ENCODE measurements at places on chromosomes 4 and X.

DNA sequence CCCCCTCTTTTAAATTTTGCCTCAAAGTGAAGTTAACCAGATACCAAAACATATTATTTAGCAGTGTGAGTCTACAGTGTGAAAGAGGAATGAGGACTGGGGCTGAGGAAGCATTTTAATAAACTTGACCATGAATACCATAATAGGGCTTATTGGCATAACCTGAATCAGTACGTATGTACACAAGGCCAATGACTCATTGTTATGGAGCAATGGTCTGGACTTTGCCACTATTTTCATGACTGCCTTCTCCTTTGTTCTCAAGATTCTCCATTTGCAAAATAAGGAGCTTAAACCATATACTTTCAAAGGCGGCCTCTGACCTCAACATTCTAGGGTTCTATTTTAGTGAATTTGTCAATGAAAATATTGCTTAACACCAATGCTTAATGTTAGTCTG is 102.8 kb upstream of the OR13H1 start:
- DNase-seq: no peak

DNA sequence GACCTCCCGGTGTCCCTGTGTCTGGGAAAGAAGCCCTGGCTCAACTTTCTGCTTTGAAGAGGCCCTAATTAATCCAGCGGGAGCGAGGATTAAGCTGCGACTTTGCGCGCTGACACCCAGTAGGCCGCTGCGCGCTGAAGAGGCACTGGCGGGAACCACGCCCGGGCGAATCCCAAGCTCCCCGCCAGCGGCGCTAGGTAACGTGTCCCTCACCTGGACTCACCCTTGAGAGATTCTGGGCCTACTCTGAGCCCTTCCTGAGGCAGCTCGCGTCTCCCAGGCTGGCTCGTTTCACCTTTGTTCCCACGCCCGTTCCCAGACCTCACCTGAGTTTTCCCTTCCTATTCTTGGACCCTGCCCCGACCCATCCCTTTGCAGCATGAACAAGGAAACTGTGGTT is 616 bp upstream of the KLHL34 start:
- DNase-seq: no peak

DNA sequence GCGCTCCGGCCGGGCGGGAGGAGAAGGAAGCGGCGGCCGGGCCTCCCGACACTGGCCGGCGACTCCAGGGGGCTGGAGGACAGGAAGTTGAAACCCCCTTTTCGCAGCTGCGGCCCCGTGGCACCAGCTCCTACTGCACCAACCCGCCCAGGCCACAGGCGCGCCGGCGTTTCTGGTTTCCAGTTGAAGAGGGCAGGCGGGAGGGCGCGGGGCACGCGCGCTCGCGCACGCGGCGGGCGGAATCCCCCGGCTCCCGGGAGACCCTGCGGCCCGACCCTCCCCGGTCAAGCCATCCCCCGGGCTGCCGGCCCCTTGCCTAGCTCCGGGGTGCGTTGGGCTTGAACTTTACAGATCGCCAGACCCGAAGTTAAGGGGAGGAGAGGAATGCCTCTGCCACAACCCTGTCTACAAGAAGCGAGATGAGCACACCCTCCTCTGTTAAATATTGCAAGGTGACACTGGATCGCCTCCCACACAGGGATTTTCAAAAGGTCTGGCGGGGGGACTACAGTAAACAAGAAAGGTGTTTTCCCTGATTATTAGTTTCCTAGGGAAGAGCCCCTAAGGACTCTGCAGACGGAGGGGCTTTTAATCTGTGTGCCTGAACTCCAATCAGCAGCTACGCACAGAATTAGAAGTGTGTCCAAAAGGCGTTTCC is 1.4 kb downstream of the ELOVL6 start:
- DNase-seq: no peak

- no peak for DNase-seq
These were observed 2143.5 kb upstream of the AGA start for GRCh38 chr4:179585761-179586160.

DNA sequence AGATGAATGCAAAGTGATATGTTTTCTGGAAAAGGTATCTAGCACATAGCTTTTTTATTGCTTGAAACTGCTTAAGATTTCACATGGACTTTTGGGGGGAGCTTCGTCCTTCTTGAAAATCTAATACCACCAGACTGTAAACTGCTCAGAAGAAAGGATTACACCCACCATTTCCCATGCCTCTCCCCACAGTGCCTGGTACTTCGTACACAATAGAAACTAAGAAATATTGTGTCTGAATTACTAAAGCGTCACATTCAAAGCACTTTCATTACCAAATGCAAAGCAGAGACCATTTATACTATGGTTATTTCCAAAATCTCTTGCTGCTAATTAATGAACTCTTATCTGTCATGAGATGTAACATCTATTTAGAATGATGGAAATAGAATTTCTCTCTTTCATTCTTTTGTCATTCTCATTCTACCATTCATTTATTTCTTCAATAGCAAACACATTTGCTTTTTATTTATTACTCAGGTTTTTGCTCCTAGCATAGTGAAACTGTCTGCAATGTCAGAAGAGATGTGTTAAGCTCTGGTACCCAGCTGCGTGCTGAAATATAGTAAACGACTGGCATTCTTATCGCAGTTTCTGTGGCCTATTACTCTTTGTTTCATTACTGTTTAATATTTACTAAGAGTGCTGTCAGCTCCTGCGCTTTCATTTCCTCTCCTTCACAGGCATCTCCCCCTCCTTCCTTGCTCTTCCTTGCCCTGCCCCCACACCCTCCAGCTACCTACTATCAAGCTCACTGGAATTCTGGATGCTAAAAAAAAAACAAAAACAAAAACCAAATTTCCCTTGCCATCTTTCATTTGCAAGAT is 51.4 kb upstream of the RAPGEF2 start:
- no peak for DNase-seq

- DNase-seq: no peak
These were observed 18.9 kb downstream of the LAMP2 start for GRCh38 chrX:120450163-120450562.

DNA sequence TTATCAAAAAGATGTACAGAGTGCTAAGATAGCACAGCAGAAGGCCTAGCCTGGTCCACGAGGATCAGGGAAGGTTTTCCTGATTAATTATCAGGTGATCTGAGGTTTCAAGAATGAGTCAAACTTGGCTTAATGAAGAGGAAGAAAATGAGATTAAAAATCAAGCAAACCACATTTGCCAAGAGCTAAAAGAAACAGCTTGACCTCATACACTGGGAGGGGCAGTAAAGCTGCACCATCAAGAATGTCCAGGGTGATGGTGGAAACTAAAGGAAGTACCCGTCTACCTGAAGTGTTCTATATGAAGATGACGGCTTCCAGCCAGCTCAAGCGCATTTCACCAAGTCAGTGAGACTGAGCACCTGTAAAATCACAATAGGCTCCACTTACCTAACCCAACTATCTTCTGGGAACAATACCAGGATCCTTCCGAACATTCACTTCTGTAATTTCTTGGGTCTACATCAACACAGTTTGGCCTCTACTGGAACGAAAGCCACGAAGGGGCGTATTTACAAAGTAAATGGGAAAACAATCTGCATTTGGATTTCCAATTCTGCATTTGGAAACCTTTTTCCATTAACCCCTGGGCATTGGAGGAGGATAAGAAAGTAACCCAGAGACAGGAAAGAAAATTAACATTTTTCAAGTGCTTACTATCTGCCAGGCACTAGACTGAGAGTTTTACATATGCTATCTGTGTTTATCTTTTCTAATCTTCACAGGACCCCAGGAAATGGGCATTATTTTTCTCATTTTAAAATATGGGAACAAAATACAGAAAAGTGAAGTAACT is 114.0 kb upstream of the DCLK2 start:
- DNase-seq: no peak

DNA sequence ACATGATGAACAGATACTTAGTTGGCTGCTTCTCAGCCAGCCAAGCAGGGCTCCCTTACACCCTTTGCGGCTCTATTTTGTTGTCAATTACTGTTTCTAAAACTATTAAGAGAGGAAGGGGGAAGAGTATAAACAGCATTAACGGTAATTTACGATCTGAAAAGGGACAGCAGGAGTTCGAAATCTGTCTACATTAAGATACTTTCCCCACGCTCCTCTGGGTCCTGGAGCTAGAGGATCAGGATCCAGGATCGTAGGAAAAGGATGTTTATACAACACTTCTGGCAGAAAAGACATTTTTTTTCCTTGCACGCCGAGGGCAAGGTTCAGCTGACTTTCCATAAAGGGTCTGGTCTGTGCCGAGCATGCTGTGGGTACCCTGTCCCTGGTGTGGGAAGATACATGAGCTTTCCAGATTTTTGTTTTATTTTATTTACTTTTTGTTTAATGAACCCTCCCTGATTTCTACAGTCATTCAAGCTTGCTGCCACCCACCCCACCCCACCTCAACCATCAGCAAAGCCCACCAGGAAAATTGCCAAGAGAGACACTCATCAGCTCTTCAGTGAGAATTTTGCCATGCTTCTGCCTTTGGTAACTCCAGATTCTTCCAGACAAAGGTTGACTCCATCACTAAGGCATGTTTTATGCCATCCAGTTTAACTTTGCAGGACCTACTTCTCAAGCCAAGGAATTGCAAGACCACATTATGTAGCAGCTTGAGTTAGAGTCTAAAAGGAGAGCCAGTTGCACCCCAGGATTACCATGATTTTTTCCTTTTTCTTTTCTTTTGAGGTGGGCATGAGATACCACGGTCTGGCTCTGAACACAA is 188.1 kb downstream of the QDPR start:
- DNase-seq: no peak

DNA sequence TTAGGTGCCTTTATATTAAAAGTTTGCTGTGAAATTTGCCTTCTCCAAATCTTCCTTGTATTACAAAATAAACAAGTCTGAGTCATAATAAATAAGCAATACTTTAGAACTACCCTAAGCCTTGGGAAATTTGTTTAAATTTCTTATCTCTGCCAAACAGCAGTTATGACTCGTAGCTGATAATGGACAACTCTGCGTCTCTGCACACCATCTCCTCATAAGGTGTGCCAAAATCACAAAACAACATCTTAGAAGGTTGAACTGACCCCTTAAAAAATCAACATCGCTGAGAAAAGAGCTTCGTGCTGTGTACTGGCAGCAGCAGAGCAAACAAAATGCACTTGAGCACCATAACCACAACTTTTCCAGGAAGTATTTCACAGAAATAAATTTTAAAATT is 22.0 kb downstream of the OR13H1 start:
- no peak for DNase-seq

GRCh38 chr4:117370944-117371668 is 285.7 kb upstream of the TRAM1L1 start:
- DNase-seq: no peak

DNA sequence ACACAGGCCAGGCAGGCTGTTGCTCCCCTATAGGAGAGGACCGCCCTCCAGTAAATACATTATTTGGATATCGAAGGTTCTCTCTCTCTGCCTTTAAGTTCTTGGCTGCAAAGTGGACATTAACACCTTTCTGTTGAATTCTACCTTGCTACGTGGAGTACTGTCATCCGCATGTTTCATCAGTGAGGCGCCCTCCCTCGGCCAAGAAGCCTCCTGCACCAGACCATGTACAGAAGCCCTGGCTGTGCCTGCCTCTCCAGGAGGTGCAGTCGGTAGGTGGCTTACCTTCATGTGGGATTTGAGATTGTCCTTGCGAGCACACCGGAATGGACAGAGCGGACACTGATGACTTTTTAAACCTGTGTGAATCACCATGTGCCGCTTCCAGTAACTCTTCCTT is 46.7 kb downstream of the ZNF827 start:
- no peak for DNase-seq

DNA sequence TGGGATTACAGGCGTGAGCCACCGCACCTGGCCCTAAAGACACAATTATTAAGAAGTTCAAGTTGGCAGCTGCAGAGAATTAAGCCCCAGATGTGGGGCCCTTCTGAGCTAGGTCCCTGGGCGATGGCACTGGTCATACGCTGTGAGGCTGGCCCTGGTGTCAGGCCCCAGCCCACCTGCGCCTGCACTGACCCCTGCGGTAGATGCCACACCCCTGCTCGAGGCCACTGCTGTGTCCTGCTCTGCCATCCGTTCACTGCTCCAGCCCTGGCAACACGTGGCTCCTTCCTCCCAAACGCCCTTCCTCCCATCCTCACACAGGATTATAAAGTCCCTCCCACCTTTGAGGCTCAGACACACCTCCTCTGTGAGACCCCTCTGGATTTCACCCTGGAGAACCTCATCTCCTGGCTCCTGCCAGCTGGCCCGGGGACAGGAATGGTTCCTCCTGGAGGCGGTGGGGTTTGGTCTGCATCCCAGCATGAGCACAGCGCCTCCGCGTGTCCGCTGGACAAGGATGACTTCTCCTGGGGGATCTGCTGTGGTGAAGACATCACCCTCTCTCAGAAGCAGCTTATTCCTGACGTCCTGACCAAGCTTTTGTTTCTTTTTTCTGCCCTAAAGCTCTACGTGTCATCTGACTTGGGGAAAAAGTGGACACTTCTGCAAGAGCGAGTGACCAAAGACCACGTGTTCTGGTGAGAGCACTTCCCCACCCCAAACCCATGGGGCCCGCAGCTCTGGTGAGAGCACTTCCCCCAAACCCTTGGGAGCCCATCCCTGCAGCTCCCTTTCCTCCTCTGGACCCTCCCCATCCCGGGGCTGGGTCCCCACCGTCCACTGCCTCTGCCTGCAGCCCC is 219.0 kb upstream of the PSAPL1 start:
- DNase-seq: no peak

- DNase-seq: no peak
These were observed 35.5 kb upstream of the CD99L2 start for GRCh38 chrX:150933945-150934350.

- DNase-seq: no peak
These were observed 66.1 kb upstream of the ACSL1 start for GRCh38 chr4:184891816-184892397.

DNA sequence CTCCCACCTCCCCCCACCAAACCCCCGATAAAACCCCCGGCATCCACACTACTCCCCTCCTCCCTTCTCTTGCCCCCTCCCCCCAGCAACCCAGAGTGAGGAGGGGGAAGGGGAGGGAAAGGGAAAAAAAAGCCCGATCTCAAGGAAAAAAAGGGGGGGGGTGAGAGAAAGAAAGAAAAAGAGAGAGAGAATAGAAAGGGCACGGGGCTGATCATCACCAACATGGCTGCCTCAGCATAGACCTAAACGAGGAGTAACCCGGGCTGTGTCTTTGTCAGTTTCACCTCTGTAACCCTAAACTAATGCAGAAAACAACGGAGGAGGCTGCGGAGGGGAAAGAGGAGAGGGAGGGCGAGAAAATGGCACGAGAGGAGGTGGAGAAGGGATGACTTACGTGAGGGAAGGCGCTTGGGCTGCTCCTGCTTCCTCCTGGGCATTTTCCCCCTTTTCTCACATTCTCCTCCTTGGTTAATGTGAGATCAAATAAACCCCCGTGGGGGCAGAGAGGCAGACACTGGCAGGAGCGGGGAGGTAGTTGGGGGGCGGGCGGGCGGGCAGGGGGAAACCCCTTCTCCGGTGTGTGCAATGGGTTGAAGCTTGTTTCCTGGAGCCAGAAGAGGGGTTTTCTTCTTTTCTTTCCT is 532 bp downstream of the ZNF827 start:
- DNase-seq: no peak

DNA sequence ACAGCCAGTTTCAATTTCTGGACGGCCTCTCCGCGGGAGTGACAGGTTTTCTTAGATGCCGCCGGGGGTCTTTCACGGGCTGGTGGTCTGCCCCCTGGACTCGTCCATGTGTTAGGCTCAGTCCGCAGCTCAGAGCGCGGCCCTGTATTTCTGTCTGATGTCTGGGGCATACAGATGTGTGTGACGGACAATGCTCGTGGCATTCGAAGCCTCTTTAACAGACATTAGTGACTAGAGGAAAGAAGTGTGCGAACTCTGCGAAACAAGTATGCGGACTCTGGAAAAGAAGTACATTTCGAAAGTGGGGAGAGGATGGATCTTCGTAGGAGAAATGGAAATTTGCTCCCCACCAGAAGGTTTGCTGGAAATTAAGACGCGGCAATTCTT is 793 bp upstream of the DCUN1D4 start:
- DNase-seq: no peak

- peak; percentile 3 for DNase-seq
These were observed 17.1 kb upstream of the PAGE2B start for GRCh38 chrX:55057675-55058249.
